NCI-H187 (cell line): ENCODE measurements at places on chromosomes 5 and 9.
A peak's percentile ranks its signal among the peaks of the same experiment; 100 is the strongest.

DNA sequence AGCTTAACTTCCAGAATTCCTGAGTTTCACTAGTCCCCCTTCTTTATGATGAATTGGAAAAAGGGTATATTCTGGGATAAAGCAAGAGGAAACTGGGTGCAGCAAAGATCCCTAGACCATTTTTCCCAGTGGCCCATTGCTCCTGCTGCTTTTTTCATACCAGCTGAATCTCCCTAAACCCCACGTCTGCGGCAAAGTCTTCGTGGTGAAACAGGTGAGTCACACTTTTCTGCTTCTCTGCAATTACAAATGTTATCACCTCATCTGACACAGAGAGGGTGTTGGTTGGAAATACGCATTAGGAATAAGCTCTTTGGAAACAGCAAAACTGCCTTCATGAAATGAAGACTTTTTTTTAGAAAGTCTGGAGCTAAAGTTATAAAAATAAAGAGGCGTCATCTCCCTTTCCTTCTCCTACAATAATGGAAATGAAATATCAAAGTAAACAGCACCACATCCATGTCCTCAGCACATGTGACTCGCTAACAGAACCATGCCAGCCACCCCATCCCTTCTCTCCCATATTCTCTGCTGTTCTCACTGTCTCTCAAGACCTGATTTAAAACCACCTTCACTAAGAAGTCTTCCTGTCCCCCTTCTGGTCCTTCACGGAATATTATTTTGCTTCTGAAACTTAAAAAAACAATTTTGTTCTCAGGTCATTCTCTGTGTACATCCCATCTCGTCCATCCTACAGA, 39.5 kb upstream of the GLRX start:
- no peak for DNase-seq

DNA sequence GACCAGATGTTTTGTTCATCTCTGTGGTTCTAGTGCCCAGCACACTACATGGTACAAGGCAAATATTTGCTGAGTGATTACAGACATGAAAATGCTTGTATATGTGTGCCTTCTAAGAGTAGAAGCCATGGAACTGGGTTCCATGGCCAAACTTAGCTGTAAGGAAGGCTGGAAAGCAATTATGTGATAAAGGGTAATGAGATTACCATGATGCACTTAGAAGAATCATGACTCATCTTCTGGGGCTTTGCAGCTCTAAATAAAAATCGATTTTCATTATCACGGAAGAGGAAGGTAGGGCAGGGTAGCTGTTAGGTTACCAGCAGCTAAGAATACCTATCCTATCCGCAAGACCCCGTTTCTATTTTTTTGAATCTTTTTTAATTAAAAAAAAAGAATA, 28.0 kb downstream of the RFK start:
- DNase-seq: no peak

DNA sequence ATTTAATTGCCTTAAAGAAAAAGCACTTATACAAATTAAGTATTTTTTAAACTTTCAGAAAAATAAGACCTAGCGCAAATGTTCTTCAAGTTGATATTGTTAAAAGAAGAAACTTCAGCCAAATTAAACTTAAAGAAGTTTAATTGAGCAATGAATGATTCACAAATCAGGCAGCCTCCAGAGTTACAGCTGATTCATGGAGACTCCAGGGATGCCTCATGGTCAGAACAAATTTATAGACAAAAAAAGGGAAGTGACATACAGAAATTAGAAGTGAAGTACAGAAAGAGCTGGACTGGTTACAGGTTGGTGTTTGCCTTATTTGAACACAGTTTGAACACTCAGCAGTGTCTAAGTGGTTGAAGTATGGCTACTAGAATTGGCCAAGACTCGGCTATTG, 60.3 kb downstream of the CDKN2A start:
- no peak for DNase-seq

DNA sequence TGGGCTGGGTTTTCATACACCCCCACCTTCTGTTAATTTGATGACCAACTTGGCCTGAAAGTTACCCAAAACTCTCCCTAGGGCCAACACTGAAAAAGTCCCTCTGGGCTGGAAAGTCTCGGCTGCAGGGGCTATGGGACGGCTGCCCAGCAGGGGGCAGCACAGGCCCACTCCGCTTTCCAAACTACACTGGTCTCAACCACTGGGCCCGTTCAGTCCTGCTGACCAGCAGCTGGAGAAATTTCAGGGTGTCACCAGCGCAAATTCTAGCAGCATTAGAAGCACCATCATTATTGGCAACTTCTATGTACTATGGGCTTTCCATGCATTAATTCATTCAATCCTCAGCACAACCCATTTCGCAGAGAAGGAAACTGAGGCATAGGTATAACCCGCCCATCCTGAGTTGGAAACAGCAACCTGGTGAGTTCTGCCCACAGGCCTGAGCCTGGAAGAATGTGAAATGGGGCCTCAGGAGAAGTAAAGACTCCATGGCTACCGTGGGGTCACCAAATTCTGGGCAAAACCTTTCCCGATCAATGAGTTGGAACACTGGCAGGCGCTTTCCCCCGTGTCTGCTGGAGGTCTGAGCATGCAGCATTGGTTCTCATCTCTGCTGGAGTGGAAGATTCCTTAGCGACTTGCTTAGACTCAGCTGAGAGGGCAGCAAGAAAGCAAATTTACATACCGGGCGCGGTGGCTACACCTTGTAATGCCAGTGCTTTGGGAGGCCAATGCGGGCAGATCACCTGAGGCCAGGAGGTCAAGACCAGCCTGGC, 9.7 kb downstream of the ORM2 start:
- no peak for DNase-seq

DNA sequence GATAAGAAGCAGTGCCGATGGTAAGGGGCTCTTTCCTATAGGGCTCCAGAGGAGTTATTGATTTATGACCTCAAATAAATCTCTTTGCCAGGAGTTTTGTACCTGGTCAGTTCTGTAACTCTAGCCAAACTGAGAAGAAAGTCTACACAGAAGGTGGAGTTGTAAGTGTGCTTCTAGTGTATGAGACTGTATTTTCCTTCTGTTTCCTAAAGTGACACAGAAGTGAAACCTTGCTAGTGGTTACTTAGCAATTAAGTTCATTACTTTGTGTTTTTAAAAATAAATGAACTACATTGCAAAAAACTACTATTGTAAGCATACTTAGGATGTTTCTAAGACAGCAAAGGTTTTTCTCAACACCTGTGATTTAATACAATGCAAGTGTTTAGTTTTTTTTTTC, 48.7 kb upstream of the ACTBL2 start:
- no peak for DNase-seq

DNA sequence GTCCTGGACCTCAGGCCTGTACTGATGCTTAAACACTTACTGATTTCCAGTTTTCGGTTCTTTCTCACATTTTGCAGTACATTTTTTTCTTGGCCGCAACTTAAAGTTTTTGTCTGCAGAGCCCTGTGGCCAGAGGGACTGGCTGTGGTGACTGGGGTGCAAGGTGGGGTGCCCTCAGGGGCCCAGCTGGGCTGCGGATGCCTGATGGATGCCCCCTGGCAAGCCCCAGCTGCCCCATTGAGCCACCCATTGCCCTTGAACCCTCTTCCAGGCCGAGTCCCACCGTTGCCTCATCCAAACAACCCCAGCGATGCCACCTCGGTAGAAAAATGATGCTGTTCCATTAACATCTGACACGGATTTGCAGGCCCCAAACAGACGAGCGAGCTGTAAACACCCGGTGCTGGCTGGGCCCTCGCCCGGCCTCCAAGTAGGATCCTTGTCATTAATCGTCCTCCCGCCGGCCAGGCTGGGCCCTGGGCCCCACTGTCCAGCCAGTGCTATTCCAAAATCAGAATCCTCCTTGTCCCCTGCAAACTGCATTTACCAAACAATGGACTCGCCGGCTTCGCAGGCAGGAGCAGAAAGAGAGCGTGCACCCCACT, 107.9 kb downstream of the PHF2 start:
- no peak for DNase-seq

- DNase-seq: no peak
Observed at GRCh38 chr5:174259696-174260420, 214.4 kb downstream of the NSG2 start.

DNA sequence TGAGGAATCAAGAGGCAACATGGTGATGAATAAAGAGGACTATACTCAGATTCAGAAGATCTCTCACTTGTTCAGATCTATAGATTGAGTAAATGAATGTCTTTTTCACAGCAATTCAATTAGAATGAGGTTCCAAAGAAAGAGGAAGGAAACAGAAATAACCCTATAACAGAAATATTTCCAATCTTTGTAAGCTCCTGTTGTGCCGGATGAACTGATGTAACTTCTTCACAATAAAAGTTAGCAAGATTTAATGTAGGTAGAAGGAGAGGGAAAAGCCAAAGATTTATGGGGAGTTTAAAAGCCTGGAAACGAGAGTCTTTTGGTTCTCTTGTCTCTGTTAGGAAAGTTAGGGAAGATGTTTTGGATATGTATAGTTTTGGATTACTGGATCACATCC, 92.1 kb downstream of the PBX3 start:
- DNase-seq: no peak

DNA sequence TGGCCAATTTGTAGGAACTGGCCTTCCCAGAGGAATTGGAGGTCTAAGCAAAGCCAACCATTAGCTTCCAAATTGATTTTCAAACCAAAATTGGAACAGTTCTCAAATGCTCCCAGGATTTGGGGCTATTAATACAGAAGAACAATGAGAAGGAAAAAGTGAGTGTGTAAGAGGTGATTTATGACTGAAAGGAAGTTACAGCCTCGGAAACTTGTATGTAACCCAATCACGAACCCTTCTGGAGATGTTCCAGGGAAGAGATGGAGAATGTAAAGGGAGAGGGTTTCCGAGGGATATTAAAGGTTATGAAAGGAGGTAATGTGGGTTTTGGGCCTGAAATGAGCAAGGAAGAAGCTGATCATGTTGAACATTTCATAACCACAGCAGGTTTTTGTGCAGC, 93.2 kb upstream of the CXCL14 start:
- no peak for DNase-seq

DNA sequence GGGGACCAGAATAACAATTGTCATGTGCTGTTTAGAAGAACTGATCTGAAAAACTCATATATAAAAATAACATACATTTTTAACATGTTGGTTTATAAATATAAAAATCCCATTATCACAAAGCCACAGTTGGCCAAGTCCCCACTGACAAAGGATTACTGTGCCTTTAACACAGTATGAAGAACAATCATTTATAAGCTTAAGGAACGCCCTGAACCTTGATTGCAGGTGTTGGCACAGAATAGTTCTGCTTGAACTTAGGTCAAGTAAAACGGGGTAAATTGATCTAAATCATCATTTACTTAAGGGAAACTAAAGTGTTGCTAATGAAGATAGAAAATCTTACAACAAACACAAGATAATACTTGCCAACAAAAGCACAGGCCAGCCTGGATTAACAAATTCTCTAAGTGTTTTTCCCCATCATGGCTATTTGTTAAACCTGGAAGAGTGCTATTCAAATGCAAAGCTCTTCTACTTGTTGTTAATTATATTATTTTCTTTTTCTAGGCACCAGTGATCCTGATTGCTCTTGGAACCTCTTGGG, 46.1 kb downstream of the ASTN2 start:
- DNase-seq: no peak

DNA sequence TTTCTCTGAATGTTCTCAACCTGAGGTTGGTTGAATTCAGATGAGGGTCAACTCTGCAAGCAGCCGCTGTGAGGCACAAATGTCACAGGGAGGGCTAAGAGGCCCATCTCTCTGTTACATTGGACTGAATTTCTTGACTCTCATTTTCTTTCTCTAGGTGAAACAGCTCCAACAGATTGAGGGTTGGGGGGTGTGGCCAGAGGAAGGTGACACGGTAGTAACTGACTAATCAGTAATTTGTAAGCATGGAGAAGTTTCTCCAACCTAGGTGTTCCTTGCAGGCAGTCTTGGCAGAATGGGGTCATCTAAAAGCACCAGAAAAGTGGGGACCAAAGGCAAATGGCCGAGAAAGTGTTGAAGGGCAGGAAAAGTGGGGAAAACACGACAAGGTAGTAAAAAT, 16.8 kb downstream of the CCT5 start:
- DNase-seq: no peak

DNA sequence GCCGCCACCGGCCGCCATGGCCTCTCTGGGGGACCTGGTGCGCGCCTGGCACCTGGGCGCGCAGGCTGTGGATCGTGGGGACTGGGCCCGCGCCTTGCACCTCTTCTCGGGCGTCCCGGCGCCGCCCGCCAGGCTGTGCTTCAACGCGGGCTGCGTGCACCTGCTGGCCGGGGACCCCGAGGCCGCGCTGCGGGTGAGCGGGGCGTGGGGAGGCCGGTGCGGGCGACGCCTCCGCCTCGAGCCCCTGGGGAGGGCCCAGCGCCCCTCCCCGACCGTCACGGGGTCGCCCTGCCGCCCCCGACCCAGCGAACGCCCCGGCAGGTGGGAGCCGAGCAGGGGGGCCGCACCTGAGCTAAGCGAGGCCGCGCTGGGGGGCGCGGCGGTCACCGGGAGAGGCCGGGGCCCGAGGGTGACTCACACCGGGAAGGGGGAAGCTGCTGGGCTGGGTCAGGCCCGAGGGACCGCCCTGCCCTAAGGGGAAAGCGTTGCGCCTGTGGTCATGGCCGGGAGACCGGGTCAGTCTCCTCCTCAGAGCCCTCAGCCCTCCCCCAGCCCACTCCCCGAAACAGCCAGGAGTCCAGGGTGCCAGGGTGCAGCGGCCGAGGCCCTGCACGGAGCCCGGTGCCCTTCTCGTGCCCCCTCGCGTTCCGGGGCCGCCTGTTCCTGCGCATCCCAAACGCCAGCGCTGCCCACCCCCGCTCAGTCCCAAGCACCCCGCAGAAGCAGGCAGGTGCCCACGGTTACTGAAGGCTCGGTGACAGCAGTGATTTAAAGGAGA, 510 bp downstream of the NOXA1 start:
- DNase-seq: no peak

GRCh38 chr5:138953387-138954256, 78.5 kb upstream of the LRRTM2 start:
- DNase-seq: peak; percentile 70

DNA sequence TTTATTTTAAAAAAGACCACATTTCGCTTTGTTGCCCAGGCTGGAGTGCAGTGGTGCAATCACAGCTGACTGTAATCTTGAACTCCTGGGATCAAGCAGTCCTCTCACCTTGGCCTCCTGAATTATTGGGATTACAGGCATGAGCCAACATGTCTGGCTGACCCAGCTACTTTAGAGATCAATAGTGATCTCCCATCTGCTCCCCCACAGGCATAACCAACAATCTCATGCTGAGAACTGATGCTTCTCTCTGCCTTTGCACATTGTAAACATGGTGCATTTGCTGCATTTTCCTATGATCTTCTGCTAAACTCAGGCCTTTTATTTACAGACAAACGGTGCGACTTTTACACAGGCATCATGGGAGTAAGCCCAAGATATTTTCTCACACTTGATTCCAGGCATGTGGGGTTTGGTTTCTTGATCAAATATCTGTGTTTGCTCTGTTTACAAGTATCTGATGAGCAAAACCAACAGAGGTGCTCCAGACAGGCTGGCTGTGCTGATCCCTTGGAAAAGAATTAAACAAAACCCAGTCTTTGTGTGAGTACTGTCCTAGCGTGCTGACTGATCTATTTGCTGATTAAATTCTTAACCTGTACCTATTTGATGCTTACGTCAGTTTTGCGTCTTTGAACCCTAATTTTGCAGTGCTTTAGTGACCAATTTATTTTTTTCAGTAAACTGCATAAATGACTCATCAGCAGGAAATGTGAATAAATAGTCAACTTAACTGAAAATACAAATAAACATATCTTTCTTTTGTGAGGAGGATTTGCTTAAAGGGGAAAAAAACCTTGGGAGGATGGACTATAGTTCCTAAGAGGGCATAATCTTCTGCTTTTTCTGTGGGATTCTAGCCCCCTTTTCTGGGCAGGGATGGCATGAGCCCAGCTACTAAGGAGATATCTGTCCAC, 191.7 kb upstream of the NR3C1 start:
- DNase-seq: no peak
